ENCODE measurements at places on chromosomes 4 and X.

DNA sequence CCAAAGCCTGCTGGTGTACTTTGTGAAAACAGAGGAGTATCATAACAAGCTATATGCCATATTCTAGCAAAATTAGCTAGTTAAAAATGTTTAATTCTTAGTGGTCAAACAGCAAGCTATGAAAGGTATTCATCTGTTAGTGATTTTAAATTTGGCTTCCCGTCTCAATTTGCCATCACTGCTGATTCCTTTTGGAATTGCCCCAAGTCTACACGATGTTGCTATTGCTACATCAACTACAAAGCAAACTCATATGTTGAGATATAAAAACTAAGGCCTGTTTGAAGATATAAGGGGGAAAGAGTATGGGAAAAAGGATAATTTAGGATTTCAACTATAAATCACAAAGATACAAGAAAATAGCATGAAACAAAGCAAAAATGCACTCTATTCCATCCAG is 146.1 kb downstream of the COL25A1 start:
- DNase-seq = no peak

DNA sequence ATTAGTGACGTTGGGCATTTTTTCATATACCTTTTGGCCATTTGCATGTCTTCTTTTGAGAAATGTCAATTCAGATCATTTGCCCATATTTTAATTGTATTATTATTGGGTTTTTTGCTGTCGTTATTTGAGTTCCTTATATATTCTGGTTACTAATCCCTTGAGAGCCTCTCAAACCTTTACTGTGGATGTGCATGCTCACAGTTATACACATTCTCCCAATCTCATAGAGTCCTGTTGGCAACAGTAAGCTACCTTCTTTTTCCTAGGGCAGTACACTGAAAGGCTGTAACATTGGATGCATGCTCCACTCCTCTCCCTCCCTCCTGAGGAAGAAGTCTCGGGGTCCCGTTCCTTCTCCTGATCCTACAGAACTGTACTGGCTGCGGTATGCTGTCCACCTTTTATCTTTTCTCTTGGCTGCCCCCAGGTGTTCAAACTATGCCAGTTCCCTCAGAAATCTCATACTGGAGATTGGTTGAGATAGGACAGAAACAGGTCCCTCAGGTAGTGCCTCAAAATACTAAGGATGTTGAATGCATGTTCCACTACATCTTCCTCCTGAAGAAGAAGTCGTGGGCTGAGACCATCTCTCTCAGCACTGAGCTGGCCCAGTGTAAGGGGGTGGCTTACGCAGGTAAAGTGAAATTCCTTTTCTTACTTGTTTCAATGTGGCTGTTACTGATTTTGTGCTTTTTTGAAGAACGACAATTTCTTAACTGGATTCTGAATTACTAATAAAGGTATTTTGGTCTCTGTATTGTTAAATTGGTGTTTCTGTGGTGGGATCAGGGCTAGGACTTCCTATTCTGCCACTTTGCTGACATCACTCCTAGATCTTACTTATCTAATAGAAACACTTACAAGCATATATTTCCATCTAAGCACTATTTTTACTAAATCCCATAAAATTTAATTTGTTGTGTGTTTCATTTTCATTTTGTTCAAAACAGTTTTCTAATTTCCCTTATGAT is 145.4 kb upstream of the HUWE1 start:
- peak; percentile 0 for DNase-seq

DNA sequence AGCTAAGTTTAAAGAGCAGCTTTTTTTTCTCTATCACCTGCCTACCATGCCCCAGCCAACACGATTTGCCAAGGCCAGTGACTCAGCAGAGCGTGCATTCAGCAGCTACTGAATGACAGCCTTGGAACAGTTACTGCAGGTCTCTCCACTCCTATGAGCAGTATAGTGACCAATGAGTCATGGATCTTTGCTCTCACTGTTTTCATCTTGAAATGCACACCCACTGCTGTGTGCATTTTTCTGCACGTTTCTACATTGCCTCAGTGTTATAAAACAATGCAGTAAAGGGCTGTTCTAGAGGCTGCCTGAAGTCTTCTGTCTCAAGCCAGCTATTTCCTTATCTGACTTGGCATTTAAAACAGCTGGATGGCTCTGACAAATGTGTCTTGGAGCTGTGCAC is 66.0 kb upstream of the C4orf54 start:
- DNase-seq = no peak

GRCh38 chrX:74458736-74459135 is 37.4 kb downstream of the SLC16A2 start:
- no peak for DNase-seq

- DNase-seq = no peak
Measured at GRCh38 chr4:128371876-128372275, 84.3 kb upstream of the PGRMC2 start.

DNA sequence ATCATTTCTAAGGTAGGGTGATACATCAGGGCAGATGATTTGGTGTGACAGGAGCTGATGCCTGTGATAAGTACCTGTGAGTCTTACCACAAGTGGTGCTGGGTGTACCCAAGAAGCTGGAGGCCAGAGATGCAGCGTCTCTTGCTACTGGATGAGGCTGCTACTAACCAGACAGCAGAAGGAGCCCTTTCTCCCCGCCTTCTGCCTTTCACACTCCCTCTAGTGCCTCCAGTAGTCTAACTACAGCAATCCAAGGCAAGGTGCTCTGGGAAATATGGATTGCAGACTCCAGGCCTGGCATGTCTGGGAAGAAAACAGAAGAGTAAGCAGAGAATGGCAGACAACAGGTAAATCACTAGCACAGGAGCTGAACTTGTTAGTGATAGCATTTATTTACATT is 470.8 kb downstream of the NKX6-1 start:
- no peak for DNase-seq

- no peak for DNase-seq
Measured at GRCh38 chr4:61462451-61463326, 262.6 kb downstream of the ADGRL3 start.

GRCh38 chrX:34275699-34276098 is 143.6 kb upstream of the FAM47A start:
- no peak for DNase-seq

- peak; percentile 46 for DNase-seq
Measured at GRCh38 chr4:15231265-15232091, 196.4 kb upstream of the C1QTNF7 start.

DNA sequence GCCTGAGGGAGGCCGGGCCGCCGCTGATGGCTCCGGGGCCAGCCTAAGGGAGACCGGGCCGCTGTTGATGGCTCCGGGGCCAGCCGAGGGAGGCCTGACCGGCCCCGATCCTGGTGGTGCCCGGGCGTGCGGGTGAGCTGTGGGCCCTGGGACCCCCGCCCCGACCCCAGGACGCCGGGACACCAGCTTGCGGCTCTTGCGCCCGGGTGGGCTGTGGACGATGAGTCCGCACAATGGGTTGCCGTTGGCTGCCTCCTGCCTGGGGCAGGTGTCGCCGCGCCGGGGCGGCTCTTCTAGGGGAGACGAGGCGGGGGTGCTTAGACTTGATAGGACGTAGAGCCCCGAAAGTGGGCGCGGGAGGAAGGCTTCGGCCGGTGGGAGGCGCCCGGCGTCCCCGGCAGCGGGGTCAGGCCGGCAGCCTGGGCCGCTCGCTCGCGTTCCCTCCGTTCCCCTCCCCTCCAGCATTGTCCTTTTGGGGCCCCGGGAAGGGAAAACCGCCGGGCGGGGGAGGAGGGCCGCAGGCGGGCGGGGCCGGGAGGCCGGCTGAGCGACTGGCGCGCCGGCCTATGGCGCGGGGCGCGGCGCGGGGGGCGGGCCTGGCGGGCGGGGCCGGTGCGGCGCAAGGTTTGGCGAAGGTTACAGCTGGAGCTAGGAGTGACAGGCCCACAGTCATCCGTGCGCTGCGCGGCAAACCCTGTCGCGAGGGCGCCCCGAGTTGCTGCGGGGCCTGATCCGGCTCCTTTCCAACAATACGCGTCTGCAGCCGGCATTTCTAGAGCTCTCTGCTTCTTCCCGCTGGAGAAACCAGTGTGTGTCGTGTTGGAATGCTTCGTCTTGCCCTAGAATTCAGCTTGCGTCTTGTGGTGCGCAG is 819 bp downstream of the KIAA0232 start:
- peak; percentile 74 for DNase-seq

DNA sequence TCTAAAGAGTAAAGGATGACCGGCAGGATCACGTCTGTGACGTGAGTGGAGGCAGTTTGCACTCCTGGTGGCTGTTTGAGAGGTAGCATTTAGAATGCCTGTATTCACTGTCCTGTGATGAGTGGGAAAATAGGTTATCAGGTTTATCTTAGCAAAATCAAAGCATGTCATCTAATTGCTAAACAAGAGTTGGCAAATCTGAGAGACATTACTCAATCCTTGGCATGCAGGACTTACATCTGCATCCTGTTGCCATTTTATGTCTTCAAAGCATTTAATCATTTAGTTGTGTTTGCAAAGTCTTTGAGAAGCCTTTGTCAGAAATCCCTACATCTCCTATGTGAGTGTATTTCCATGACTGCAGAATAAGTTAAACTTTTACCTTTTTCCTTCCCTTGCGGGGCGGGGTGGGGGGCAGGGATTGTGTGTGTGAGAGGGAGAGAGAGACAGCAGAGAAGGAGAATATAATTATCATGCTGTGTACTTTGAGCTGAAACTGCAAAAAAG is 41.4 kb upstream of the MSANTD1 start:
- no peak for DNase-seq

GRCh38 chrX:37652589-37653231 is 32.9 kb upstream of the XK start:
- DNase-seq = no peak

GRCh38 chr4:133000012-133000411 is 149.1 kb upstream of the PCDH10 start:
- DNase-seq = no peak

- no peak for DNase-seq
Measured at GRCh38 chr4:28082686-28083390, 1222.2 kb downstream of the STIM2 start.
